ENCODE measurements at places on chromosomes 12 and 14. TPM values are rescaled to one million over a fixed set of nuclear protein-coding genes. Genes with fewer than 3 reads are reported as not detected.

DNA sequence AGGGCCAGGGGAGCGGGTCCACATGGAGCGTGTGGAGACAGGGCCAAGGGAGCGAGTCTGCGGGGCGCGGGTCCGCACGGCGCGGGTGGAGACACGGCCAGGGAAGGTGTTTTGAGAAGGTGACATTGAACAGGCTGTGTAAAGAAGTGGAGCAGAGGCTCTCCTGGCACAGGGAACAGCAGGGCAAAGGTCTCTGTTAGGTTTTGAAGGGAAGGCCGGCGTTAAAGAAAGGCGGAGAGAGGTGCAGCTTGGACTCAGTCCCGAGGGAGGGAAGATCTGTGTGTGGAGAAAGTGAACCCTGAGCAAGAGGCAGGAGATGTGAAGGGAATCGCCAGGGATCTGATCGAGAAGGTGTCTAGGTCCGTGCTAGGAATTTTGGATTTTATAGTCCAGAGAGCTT, 1.8 kb downstream of the PXMP2 start:
- peaks cover 8% of the 10 kb centered on the region for H3K36me3 ChIP-seq
- no peak overlapping the region for H3K4me3 ChIP-seq
- peaks cover 13% of the 10 kb centered on the region for H3K4me1 ChIP-seq
- DNase-seq, result no peak

DNA sequence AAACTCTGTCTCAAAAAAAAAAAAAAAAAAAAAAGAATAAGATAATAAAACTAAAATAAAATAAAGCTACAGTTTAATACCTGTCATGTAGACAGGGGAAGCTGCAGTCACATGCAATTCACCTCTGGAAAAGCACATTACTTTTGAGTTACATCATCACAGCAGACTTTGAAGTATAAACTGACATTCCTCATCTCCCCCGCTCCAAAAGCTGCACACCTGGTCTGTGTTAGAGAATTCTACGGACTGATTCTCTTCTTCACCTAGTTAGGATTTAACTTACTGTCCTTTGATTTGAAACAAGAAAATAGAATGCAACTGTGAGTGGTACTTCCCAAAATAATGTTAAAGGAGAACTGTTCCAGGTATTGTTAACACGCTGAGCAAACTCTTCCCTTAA, 25.1 kb downstream of the SPPL3 start:
- H3K27me3 ChIP-seq, result no peaks in the 10 kb centered on the region
- no peak overlapping the region for H3K27ac ChIP-seq
- DNase-seq, result no peak
- no peaks in the 10 kb centered on the region for H3K36me3 ChIP-seq
- H3K4me3 ChIP-seq, result no peak overlapping the region
- no peaks in the 10 kb centered on the region for H3K4me1 ChIP-seq

- no peak overlapping the region for H3K4me3 ChIP-seq
- H3K27me3 ChIP-seq, result no peaks in the 10 kb centered on the region
- H3K36me3 ChIP-seq, result peaks cover 15% of the 10 kb centered on the region
- H3K4me1 ChIP-seq, result peaks cover 37% of the 10 kb centered on the region
- DNase-seq, result no peak
These were observed 5.9 kb downstream of the PRPF39 start for GRCh38 chr14:45089813-45090212.

DNA sequence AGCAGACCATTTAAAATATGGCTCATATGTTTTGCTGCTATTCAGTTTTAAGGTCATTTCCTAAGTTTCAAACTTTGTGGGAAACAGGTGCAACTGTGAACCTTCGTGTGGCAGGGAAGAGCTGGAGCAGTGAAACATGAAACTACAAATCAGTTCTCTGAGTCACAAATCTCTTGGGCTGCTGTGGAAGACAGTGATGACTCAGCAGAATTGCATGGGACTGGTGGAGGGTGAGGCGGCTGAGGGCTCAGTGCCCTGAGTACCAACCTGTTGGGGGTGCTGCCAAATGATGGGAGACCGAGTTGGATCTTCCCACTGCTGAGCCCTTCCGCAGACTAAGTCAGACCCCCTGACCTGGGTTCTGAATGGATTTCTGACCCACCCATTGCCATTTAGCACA, 8.4 kb upstream of the CALM1 start:
- H3K27me3 ChIP-seq, result no peaks in the 10 kb centered on the region
- peaks cover 27% of the 10 kb centered on the region for H3K4me1 ChIP-seq
- H3K4me3 ChIP-seq, result no peak overlapping the region
- peak; percentile 19 for DNase-seq
- H3K36me3 ChIP-seq, result no peaks in the 10 kb centered on the region

- DNase-seq, result no peak
- H3K27me3 ChIP-seq, result no peaks in the 10 kb centered on the region
- no peak overlapping the region for H3K27ac ChIP-seq
These were observed 181.2 kb upstream of the MIS18BP1 start for GRCh38 chr14:45434221-45434620.

EFS gene
- not detected for total RNA-seq

Data from PC-9 (cell line).